ENCODE measurements at places on chromosomes 5 and 9.

DNA sequence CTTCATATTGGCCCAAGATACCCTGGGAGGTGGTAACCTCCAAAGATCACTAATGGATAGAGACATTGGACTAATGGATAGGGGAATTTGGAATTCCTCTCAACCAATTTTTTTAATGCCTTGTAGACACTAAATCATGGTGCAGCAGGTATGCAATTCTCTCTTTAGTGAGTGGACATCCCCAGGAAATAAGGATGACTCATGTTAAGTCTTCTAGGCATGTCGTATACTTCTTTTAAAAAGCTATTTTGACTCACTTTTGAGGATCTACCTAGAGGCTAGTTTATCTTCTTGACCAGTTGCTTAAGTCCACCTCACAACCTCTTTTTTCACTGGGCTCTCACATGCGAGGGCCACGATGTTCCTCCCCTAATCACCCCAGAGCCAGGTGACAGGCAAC is 211.6 kb upstream of the CDH12 start:
- no peak for DNase-seq

DNA sequence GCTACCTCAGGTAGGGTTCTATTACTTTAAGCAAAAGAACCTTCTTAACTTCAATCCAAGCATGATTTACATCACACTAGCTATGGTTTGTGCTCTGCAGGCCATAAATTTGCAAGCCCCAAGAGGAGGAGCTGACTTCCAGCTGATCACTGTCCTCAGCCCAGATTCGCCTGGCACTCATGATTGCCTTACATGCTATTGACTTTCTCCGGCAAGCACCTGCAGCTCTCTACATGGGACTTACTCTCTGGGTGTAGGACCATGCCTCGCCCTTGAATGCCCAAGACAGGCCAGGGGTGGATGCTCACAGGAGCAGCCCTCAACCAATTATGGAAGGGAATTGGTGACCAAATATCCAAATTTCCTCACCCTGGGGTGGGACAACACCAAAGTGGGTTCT is 99.8 kb downstream of the ESM1 start:
- DNase-seq: no peak

DNA sequence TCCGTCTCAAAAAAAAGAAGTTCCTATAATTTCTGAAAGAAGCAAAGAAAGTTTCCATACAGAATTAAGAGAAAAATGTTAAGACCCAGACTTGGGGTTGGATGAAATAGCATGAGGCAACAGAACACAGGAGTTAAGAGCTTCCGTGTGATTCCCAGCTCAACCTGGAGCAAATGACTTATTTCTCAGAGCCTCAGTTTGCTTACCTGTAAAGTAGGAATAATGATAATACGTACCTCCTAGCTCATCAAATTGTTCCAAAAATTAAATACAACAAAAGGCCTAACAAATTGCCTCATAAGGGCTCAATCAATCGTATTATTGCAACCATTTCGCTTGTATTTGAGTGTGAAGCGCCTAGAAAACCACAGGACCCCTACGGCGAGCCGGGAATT is 600 bp upstream of the GPR107 start:
- DNase-seq: no peak

- DNase-seq: no peak
Measured at GRCh38 chr9:38016375-38017135, 52.5 kb downstream of the SHB start.

DNA sequence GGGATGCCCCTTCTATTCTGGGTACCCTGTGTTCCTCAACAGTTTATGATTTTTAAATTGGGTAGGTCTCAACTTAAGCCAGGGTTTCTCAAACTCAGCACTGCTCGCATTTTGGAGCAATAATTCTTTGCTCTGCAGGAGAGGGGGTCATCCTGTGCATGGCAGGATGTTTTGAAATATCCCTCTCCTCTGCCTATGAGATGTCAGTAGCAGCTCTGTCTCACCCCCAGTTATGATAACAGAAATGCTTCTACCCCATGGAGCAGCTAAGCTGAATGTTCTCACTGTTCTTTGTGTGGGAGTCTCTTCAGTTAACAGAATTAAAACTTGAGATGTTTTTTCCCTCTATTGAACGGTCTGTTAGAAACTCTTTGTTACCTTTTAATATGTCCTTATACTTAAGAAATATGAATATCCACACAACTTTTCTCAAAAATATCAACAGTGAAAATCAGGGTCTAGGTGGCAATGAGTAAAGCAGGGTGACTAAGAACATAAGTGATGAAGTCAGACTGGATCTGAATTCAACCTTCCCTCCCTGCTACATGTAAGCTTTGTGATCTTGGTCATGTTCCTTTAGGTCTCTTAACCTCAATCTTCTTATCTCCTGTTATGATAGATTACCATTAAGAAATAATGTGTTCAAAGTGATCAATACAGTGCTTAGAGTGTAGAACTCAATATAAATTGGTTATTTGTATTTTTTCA is 89.0 kb downstream of the CAMK4 start:
- DNase-seq: no peak

GRCh38 chr5:112656451-112656850 is 81.2 kb upstream of the APC start:
- DNase-seq: no peak

GRCh38 chr9:134942788-134943184 is 25.1 kb upstream of the FCN1 start:
- no peak for DNase-seq

- DNase-seq: no peak
Measured at GRCh38 chr9:129220771-129221170, 42.7 kb upstream of the IER5L start.

DNA sequence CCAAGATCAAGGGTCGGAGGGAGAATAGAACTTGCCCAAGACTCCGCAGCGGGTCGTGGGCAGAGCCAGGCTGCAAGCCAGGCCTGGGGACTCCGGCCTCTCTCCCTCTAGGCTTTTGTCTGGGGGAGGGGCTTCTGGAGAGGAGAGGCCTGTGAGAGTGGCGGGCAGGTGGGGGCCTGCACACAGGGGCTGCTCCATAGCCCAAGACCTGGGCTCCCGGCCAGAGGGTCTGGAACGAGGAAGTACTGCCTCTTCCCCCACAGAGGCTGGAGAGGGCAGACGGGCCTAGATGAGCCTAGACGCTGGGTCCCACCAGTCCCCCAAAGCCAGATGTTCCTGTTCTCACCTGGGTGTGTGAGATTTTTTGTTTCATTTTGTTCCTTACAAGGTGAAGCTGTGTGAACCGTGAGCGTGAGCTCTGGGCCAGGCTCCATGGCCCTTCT is 5.2 kb upstream of the ST6GALNAC6 start:
- DNase-seq: no peak

- no peak for DNase-seq
Measured at GRCh38 chr5:50564079-50564478, 102.4 kb upstream of the PARP8 start.

DNA sequence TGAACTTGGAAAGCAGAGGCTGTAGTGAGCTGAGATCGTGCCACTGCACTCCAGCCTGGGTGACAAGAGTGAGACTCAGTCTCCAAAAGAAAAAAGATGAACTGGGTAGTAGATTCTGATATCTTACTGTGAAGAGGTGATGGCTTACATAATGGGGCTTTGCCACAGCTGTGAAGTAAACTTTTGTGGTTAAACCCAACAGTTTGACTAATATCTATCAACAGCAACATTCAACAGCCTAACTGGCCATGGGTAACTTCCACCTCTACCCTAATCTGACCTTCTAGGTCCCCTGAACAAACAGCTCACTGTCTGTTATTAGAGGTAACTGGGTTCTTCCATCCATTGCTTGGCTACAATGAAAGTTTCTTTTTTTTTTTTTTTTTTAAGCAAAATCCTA is 52.1 kb downstream of the TLE1 start:
- no peak for DNase-seq

DNA sequence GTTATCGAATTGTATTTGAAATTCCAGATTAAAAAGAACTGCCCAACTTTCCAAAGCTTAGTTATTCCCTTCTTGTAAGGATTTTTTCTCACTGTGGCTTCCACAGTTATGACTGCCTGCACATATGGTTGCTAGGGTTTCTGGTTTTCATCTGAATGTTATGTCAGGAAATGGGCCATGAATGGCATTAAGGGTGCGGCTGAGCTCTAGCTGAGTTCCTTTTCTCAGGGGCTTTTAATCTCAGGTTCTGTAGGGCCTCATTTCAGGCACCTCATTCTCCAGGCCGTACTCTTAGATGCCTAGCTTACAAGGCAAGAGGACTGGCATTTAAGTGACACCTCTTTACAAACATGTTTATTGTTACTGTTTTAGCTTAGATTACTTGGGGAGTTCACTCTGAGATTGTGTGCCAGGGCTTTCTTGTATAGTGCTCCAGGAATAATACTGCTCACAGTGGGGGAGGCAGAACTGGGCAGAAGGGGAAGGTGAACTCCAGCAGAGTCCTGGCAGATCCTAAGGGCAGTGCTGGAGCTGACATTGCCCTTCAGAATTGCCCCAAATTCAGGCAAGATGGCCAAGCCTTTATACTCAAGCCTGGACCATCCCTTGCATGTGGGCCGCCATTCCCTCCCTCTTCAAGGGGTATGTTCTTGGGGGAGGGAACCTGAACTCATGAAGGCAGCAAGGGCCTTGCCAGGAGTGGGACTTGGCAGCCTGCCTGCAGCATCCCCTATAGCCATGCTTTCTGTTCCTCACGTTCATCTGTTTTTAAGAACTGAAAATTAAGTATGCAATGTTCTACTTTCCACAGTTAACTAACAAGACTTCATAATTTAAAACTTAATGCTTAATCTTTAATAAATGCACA is 111.5 kb downstream of the KDM4C start:
- no peak for DNase-seq

GRCh38 chr5:75571547-75571946 is 39.7 kb upstream of the ANKDD1B start:
- no peak for DNase-seq

DNA sequence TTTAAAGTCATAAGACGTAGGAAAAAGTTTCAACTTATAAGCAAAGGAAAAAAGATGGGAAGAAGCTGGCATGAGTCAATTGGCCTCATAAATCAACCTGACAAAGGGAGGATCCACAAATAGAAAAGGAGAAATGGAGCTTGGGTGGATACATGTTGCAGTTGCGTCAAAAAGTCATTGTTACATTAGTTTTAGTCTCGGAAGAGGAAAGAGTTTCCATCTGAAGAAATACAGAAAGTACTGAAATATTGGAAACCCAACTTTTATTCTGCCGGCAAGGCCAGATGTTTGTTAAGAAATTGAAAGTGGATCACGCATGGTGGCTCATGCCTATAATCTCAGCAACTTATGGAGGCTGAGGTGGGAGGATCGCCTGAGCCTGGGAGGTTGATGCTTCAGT is 11.3 kb upstream of the TIMD4 start:
- no peak for DNase-seq

DNA sequence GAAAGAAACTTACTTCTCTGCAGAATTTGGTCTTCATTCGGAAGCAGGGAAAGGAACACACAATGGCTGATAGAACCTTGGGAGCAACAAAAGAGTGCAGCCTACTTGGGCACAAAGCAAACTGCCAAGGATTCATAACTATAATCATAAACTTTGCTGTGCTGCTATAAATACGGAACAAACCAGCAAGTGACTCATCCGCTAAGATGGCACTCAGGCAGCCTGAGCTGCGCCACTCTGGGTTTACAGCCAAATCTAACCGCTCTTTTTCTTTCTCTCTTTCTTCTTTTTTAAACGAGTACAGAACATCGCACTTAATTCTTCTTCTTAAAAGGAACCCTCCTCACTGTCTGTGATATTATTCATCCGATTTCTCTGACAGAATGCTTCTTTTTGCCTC is 81.1 kb downstream of the PTPN3 start:
- no peak for DNase-seq

DNA sequence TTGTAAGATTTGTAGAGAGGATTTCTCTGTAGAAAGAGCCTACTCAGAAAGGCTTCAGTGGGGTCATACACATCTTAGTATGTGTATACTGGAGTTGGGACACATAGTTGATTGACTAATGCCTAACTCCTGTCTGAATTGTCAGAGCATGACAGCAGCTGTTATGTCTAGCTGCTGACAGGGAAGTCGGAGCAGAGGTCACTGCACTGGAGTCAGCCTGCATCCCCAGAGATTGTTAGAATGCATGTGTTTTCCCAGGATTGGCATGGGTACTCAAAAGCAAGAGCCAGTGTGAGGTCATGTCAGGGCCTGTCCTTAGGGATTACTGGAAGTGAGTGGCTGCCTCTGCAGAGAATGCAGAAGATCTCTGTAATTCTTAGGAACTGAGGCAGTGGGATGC is 82.7 kb downstream of the ITGA1 start:
- no peak for DNase-seq

DNA sequence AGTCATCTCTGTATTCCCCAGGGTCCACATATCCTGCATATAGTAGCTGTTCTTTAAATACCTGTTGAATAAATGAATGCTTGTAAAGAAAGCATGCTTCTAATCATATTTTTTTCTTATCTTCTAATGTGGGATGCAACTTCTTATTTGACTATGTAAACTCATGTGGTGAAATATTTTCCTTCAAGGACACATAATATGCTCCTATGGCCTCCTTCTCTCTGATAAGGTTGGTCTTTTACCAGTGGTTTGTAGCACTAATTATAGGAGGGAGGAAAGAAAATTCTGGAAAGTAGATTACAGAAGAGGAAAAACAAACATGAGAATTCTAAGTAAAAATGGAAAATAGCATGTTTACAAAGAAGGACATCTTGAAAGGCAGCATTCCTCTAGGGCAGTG is 28.6 kb upstream of the C5orf63 start:
- DNase-seq: no peak

- DNase-seq: no peak
Measured at GRCh38 chr9:13552606-13553215, 273.2 kb upstream of the MPDZ start.

DNA sequence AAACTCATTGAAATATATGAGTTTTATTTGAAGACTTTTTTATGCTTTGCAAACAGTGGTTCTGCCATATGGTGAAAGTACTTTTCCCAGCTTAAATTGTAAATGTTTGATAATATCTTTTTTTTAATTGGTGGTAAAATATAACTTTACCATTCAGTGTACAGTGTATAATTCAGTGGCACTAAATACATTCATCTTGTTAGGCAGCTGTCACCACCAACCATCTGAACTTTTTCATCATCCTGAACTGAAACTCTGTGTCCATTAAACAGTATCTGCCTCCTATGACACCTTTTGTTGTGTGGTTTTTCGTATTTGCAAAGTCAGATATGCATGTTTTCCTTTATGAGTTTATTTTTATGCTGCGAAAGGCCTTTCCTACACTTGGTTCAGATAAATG is 45.1 kb downstream of the FBXO38 start:
- DNase-seq: no peak

GRCh38 chr5:122368510-122369251 is 56.6 kb downstream of the SNCAIP start:
- no peak for DNase-seq

- no peak for DNase-seq
Measured at GRCh38 chr5:23012842-23013241, 159.7 kb upstream of the CDH12 start.

DNA sequence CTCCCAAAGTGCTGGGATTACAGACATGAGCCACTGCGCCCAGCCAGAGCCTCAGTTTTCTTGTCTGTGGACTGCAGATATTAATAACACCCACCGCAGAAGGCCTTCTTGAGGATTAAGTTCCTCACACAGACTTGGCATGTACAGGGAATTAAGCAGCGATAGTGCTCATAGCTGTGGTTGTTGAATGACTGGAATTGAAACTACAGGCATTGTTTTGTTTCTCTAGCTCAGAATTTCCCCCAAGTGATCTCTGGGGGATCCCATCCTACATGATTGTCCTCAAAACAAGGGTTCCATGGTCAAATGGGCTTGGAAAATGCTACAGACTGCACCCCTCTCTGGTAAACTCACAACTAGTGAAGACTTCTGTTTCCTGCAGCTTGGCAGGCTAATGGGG is 44.2 kb upstream of the TDRD7 start:
- DNase-seq: no peak

All from AML-193 (cell line).